ENCODE measurements at places on chromosomes 11 and 22. TPM values are rescaled to one million over a fixed set of nuclear protein-coding genes. Genes with fewer than 3 reads are reported as not detected.

C22orf23 gene
- total RNA-seq = 0.69 TPM

RASD2 gene
- 0.46 TPM for total RNA-seq

MRPL49 gene
- total RNA-seq = 163 TPM

- no peak overlapping the region for H3K27ac ChIP-seq
- H3K27me3 ChIP-seq = no peaks in the 10 kb centered on the region
Observed at GRCh38 chr22:35274154-35274871, 17.0 kb downstream of the HMGXB4 start.

DNA sequence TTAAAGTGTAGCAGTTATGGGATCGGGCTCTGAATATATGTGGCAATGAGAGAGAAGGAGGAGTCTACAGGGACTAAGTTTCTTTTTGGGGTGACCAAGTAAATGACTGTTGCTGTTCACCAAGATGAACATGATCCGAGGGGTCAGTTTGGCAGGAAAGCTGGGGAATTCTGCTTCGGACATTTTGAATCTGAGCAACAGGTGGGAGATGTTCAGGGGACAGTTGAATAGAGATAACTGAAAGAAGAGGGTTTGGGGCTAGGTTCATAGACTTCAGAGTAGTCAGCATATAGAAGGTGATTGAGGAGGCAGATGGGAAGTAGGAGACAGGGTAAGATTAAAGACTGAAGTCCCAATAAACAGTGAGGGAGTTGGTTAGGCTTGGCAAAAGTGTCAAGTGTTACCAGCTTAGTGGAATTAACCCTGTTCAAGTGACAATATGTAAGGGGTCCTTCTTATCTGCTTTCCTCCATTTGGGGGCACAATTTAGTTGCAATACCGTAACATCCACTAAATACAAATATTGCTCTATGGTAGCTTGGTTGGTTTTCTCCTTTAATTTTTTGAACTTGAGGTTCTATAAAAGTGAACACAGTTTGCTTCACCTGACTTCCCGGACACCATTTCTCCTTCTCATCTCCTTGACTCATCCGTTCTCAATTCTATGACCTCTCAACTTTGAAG lies 2.9 kb upstream of the ENTHD1 start:
- peaks cover 37% of the 10 kb centered on the region for H3K27me3 ChIP-seq
- H3K4me1 ChIP-seq = no peaks in the 10 kb centered on the region
- no peak overlapping the region for H3K4me3 ChIP-seq
- no peaks in the 10 kb centered on the region for H3K36me3 ChIP-seq
- H3K27ac ChIP-seq = no peak overlapping the region
